ENCODE measurements at places on chromosomes 4 and X.

GRCh38 chr4:16264798-16265197 lies 38.5 kb upstream of the TAPT1 start:
- DNase-seq = no peak

DNA sequence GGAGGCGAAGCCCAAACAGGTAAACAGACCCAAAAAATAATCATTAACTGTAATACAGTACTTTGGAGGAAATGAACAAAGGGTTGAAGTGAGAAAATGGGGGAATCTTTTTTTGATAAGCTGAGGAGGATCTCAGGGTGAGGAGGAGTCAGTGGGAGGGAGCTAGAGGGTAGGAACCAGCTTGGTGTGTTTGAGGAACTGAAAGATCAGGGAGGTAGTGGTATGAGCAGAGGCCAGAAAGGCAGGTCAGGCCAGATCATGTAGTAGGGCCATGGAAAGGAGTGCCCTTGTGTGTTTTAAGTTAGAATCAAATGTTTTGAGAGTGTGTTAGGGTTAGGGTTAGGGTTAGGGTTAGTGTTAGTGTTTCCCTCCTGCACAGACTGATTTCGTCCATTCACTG lies 48.8 kb downstream of the PPP2R2C start:
- DNase-seq = no peak

DNA sequence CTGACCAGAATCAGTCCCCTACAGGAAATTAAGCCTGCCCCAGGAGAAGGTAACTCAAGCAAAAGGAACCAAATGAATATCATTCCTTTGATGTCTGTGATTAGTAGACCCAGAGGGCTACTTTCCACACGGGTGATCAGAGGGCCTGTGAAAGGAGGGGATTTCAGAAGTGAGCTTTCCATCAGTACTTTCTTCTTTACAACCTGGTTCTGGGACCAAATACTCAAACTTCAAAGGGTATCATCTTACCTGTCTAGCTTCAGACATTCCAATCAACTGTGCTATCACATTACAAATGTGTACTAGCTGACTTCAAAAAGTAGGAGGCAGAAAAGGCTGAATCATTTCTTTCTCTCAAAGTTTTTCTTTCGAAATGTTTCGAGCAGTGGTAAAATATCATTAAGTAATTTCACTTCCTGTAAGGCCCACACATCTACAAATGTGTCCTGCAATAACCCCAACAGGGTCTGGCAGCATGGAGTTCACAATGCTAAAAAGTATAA lies 23.9 kb downstream of the ACSL4 start:
- no peak for DNase-seq

GRCh38 chrX:12002876-12003275 lies 135.4 kb upstream of the FRMPD4 start:
- DNase-seq = no peak

DNA sequence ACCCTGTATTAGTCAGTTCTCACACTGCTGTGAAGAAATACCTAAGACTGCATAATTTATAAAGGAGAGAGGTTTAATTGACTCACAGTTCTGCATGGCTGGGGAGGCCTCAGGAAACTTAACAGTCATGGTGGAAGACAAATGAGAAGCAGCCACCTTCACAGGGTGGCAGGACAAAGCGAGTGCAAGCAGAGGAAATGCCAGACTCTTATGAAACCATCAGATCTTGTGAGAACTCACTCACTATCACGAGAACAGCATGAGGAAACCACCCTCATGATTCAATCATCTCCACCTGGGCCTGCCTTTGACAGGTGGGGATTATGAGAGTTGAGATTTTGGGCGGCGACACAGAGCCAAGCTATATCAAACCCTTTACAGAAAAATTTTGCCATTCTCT lies 722.4 kb downstream of the RAB28 start:
- no peak for DNase-seq

DNA sequence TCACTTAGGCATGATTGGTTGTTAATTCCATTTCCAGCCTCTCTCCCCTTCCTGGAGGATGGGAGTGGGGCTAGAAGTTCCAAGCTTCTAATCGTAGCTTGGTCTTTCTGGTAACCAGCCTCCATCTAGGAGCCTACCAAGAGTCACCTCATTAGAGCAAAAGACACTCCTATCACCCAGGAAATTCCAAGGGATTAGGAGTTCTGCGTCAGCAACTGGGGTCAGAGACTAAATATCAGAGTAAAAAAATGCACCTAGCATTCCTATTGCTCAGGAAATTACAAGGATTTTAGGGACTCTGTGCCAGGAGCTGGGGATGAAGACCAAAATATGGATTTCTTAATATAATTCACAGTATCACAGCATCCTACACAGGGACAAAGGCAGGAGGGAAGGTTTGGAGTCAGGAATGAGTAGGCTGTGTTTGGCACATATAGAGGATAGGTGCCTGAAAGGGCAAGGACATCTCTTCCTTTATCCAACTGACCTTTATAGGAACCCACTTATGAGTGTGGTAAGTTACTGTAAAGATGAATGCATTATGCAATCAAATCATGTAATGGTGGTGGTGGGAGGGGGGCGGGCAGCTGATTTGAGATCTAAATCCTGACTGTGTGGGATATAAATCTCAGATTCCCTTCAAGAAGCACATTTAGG lies 30.5 kb upstream of the LIMCH1 start:
- no peak for DNase-seq

DNA sequence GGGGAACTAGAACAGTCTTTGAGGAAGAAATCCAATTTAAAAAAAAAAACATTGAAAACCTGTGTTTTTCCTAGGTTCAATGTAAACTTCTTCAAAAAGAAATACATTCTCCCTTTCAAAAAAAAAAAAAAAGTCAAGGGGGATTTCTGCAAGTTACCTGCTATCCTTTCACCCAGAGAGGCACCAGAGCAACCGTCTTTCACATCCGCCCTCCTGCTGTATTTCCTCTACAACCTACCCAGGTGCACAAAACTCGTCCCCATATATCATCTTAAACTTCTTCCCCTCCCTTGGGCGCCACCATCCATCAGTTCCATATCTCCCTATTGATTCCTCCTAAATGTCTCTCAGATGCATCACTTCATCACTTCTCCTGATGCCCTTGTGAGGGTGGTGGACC lies 74.5 kb downstream of the NR3C2 start:
- DNase-seq = no peak

DNA sequence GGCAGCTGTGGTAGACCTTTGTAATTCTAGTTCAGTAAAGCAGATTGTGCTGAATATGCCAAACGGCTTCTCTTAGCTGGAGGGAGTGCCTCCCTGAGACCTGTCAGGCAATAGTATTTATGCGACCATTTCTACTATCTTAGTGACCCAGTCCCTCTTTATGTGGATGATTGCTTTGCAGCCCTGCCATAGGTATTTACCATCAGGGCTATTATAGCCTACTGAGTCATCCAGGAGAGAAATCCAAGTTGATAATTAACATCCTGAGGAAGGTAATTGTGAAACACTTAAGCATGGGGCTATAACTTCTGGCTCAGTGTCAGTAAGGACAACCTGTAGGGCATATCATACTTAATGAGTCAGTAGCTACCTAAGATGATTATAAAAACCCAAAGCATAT lies 103.9 kb upstream of the MAOA start:
- no peak for DNase-seq

- no peak for DNase-seq
Observed at GRCh38 chr4:84750260-84750959, 167.5 kb downstream of the CDS1 start.

- DNase-seq = no peak
Observed at GRCh38 chrX:106302304-106302703, 134.2 kb downstream of the PWWP3B start.

- DNase-seq = no peak
Observed at GRCh38 chr4:114326358-114326757, 272.2 kb upstream of the UGT8 start.

DNA sequence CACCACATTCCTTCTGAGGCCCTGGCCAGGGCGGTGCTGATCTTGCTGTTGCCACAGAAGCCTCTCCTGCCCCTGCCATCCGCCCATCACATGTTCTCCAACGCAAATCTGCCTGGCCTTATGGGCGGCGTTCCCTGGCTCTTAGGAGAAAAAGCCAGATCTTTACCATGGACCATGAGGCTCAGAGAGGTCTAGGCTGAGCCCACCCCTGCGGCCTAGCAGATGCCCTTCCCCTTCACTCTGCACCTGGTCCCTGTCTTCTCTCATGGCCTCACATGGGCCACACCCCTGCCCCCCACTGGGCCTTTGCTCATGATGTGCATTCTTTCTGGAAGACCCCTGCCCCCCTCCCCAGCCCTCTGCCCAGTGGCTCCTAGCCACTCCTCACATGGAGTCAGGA lies 78.5 kb downstream of the CRMP1 start:
- no peak for DNase-seq

GRCh38 chr4:48110452-48110978 lies 23.5 kb downstream of the TXK start:
- no peak for DNase-seq

DNA sequence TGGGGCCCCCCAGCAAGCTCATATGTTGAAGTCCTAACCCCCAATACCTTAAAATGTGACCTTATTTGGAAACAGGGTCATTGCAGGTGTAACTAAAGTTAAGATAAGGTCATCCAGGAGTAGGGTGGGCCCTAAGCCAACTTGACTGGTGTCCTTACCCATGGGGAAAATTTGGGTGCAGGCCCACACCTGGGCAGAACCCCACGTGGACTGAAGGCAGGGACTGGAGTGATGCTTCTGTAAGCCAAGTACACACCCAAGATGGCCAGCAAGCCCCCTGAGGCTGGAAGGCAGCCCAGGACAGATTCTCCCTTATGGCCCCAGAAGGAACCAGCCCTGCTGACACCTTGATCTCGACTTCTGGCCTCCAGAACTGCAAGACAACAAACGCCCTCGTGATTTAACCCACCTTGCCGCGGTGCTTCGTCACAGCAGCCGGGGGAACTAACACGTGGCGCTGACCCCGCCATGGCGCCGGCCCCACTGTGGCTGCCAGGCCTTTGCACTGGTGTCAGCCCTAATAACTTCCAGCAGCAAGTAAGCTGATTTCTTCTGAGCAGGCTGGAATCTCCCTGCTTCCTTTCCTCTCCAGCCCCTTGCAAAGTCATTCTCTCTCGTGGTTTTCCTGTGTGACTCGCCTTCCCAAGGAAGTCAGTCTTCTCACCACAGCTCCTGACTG lies 23.2 kb upstream of the MXD4 start:
- DNase-seq = peak; percentile 48

GRCh38 chr4:36325499-36325898 lies 44.1 kb downstream of the DTHD1 start:
- no peak for DNase-seq

DNA sequence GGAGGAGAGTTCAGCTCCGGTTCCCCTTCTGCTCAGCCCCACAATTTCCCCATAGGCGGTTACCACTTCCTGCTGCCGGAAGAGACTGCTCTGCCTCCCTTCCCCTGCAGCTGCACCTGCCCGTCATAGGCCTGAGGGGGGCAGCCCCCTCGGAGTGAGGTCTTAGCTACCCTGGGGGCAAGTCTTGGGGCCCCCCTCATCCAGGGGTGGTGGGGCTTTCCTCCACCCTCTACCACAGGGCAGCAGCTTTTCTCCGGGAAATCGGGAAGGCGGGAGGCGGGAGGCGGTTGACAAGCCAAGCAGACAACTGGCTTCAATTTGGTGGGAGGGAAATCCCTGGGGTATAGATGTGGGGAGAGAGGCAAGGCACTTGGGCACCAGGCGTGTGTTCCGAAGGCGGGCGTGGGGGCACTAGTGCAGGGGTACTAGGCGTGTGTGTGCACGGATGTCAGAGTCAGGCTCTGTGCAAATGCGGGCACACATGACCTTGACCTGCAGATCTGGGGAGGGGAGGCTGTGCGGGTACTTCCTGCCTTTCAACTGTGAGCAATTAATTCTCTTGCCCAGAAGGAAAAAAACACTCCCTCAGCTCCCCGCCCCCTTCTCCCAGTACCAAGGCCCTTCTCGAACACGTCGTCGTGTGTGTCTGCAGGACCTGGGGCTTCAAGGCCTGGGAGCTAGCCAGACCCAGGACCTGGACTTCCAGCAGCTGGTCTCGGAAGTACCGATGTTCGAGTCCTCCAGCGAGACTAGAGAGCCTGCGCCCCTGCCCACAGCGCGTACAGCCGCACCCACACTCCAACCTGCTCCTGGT lies 1.0 kb upstream of the ARHGAP4 start:
- peak; percentile 55 for DNase-seq

DNA sequence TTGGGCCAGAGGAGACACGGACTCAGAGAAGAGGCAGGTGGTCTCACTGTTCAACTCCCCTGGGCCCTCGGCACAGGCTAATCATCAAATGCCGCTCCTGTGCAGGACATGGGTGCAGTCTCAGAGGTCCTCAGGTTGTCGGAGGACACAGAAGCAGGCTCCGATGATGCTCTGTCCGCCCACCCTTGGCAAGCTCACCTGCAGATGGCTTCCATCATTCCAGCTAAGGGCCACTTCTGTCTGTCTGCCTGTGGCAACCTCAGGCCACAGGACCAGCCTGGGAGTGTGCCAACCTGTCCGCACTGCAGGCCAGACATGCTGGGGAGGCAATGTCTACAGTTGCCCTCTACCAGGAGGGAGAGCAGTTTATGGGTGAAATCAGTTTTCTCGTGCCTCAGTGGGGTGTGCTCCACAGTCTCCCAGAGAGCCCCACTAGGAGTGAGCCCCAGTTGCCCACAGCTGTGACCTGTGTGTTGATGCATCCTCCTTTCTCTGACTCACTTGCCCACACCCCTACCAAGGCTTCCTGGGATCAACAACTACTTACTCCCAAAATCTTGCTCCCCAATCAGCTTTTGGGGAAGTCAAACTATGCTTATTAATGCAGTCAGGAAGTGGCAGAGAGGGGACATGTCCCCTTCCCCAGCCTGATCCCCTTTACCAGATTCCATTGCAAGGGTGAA lies 55.9 kb downstream of the HTRA3 start:
- peak; percentile 33 for DNase-seq

- no peak for DNase-seq
Observed at GRCh38 chr4:148514041-148514440, 71.8 kb upstream of the NR3C2 start.

DNA sequence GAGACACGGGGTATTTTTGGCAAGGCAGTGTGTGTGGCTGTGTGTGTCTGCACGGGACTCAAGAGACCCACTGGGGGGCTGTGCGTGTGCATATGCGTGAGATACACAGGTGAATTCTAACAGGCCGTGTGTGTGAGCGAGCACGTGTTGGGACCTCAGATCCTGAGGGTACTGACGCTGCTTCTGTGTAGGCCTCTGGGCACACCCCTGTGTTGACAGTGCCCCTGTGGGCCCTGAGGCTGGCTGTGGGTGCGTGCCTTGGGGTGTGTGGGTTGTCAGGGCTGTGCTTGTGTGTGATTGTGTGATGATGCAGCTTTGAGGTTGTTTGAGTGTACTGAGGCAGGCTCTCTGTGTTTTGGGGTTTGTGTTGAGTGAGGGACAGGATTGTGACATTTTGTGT lies 13.9 kb downstream of the FOXP3 start:
- no peak for DNase-seq
